ENCODE measurements at places on chromosomes 3 and 15.

DNA sequence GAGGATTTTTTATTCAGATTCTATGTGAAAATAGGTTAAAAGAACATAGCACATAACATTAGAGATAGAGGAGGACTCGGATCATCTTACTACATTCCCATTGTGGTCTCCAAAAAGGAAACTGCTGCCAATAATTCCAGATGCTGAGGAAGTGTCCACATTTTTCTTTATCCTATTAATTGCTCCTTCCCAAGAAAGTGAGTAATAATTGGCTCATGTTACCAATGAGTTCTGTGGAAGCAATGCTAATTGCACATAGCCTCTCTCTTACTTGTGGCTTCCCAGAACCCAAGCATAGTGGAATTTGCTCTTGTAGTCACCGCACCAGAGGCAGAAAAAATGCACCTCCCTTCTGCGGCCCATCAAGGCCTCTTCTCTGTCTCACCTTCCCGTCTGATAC is 208.4 kb downstream of the PLOD2 start:
- no peak for DNase-seq

GRCh38 chr15:78408355-78408640 is 29.7 kb upstream of the IREB2 start:
- DNase-seq, result no peak

GRCh38 chr15:53869044-53869805 is 109.0 kb upstream of the UNC13C start:
- no peak for DNase-seq

DNA sequence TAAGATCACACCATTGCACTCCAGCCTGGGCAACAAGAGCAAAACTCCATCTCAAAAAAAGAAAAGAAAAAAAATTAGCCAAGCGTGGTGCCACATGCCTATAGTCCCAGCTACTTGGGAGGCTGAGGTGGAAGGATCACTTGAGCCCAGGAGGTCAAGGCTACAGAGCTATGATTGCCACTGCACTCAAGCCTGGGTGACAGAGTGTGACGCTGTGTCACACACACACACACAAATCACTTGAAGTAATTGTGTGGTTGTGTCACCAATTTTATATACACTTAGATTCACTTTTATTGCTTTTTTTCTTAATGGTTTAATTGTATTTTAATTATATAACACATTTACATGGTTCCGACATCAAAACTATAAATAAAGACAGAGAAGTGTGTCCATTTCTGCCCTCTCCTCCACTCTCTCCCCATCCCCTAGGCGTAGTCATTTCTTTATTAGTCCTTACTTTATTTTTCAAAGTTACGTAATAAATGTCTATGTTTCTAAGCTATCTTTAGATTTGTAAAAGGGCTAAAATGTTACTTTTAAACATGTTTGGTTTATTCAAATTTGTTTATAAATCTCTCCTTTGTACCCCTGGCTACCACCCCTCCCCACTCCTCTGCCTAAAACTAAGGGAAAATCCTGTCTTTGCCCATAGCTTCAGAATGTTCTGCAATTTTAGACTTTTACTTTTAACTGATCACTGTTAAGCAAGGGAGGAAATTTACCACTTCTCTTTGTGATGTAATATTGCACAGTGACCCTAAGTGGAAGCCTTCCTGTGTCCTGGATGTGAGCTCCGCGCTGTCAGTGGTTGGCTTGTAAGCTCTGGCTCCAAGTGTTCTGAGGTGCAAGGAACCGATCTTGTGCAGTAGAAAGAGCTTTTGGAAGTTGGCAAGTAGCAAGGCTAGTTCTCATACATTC is 10.8 kb upstream of the VILL start:
- no peak for DNase-seq

DNA sequence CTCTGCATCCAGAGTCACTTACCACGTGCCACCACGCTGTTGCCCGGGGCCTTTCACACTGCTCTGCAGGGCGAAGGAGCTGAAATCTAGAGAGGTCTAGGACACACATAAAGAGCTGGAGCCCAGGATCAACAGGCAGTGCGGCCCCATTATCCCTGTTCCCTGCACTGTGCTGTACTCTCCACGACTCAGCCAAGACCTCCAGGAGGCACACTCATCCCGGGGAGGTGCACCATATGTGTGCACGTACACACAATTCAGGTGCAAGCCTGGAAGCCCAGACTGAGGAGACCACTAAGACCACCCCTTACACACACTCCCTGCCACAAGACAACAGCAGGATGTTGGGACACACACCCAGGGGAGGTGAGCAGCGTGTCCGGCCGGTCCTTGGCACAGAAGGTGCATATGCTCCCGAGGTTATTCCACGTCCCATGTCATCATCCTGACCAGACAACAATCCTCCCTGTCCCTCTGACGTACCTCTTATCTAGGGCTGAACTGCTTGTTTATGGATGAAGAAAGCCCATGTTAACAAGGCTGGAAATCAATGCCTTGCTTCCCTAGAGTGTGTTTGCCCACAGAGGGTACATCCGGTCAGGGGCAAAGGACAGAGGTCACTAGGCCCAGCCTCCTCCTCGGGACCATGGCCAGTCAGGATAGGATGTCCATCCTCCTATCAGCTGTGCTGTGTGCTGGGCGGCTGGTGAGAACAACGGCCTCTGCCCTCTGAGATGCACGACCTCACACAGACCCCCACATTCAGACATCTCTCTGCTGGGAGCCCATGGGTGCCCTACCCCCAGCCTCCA is 16.1 kb downstream of the KLF15 start:
- no peak for DNase-seq

- DNase-seq, result no peak
Measured at GRCh38 chr3:101200461-101200860, 119.9 kb downstream of the IMPG2 start.

GRCh38 chr3:46846624-46847542 is 16.4 kb downstream of the MYL3 start:
- no peak for DNase-seq

DNA sequence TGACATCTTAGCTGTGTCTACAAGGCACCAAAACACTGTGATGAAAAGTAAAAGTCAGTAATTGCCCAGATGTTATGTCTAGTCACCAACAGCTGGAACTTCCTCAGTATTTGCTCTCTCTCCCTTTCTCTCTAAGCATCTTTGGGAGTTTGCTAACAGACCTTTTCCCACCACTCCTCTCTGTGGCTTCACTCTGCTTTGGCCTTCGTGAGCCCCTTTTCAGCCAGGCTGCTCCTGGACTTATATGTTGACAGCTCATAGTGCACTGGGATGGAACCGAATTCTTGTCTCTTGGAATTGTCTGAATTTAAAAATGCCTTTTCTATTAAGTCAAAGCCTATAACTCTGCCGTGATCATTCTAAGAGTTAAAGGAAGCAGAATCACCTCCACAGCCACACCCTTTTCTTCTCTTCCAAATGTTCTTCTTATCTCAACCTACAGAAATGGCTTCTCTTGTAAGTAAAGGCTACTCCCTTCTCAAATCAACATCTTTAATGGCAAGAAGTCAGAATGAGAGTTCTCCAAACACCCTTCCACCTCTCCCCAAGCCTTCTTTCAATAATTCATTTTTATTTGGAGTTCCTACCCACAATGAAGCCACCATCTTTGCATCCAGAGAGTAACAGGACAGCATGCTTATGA is 17.2 kb upstream of the FOXP1 start:
- DNase-seq, result no peak

DNA sequence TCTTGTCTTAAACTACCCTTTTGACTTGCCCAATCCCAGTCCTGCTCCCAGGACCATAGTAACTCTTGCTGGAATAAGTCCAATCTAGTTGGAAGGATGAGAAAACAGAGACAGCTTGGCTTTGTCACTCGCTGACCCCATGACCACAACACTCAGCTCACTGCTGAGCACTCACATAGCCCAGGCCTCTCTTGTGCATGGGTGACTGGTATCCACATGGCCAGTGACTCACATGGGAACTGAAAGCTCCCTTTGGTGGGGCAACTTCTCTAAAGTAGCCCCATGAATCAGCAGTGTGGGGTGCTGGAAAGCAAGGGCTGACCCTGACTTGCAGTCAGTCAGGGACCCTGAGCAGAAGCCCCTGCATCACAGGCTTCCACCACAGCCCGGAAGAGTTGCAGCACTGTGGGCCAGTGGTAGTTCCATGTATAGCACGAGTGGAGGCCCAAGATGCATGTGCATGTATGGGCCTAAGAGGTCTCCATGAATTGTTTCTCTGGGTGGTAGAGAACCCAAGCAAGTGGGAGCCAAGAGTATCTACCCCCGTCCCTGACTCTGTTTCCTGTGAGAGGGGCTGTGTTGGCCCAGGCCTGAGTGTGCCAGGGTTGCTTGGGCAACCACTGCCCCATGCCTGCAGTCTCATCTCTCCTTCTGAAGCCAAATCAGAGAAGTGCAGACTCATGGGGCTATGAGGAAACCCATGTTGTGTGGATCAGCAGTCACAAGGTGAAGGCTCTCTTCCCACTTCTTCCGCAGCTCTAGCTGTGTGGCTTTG is 62.1 kb upstream of the XCR1 start:
- no peak for DNase-seq

DNA sequence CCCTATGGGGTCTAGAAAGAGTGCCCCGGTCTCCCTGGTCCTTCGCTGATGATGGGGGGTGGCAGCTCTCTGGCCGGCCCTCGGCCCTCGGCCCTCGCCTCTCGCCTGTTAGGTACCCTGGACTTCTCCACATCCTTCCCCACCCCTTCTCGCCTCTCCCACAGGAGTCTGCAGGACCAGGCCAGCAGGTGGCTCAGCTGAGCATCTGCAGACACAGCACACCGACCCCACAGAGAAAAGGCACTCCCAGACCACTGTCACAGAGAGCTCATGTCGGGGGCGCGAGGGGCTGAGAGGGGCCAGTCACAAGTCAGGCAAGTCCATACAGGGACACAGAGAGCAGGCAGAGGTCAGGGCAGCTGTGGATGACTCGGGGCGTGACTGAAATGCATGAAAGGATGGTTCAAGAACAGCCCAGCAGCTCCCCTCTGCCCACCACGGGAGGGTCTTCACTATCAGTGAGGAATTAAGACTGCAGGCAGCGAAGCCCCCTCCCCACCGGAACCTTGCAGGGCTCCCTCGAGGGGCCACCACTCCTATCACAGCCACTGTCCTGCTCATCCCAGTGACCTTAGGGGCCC is 181.7 kb upstream of the NSMCE3 start:
- DNase-seq, result no peak

All from stimulated activated CD8-positive, alpha-beta memory T cell treated with anti-CD3 and anti-CD28 coated beads, Interleukin-2, amount 100 ng/mL, for 48 hours (primary cell).